ENCODE measurements at places on chromosomes 6 and 20.

DNA sequence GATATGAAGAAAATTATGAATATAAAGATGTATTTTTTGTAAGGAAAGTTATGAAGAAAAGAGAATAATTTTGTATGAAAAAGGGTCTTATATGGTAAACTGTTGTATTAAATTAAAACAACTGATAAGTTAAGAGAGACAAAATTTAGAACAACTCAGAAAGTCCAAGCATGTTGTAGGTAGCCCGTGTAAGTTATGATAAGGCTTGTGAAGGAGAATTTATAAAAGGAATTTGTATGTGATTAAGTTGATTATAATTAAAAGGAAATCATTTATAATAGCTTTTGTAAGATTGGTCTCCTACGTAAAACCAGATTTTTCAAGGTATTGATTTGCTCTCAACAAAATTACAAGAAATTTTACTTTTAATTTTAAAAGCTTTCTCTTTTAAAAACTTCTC lies 1579.3 kb downstream of the HACE1 start:
- DNase-seq, result no peak

- peak; percentile 85 for DNase-seq
These were observed 806.3 kb upstream of the GJE1 start for GRCh38 chr6:141326426-141326825.

- no peak for DNase-seq
These were observed 49.9 kb upstream of the QKI start for GRCh38 chr6:163364641-163365040.

DNA sequence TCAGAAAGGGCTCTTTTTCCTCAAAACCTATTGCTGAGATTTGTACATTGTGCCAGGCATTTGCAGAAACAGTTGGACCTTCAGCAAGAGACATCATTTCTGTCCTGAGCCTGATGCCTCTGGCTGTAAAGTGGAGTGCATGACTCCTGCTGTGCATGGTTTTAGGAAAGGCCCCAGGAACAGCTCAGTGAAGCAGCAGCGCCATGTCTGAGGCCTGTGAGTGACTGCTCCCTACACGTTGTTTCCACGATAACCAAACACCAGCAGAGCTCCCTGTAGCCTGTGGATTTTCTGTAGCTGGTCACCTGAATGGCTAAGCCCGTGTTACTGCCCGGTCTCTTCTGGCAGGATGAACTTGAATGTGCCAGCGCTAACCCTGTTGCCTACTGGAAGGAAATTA lies 232.5 kb downstream of the TFAP2C start:
- DNase-seq, result no peak

DNA sequence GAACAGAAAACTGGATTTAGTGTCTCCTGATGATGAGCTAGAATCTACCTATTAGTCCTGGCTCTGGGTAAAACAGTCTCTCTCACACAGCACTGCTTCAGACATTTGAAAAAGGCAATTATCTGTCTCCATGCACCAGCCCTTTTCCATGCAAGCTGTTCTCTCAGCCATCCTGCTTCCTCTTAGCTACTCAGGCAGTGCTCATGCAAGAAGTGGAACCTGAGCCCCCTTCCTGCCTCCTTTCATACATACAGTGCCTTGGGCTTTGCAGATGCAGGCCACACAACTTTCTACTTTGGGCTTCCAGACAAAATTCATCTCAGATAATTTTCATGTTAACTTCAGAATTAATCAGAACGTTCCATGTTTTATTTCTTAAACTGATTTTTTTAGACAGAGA lies 151.3 kb downstream of the RALGAPA2 start:
- DNase-seq, result no peak

DNA sequence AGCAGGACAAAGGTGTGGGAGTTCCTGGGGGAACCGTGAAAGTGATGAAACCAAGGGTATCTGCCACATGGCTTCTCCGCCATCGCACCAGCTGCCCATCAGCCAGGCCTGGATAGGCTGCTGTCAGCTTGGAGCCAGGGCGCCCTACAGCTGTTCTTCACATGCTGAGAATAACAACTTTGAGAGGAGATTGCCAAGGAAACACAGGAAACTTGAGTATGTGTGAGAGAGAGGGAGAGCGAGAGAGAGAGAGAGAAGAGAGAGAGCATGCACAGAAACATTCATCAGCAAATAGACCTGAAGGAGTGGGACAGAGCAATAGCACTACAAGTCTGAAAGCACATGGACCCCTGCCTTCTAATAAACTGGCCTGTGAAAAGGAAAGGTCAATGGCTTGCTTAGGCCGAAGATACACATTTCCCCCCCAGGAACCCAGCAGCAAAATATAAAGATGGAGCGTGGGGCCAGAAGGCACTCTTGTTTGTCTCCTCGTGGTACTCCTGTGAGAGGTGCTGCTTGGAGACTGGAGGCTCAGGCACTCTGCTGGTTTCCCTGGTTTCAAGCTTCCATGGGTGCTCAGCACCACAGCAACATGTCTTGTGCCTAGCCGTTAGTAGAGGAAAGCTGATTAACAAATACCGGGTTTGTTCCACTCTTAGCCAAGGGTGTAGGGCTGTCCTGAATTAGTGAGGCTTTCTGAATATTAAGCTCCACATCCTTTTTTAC lies 53.0 kb downstream of the SNAP25 start:
- DNase-seq, result no peak

DNA sequence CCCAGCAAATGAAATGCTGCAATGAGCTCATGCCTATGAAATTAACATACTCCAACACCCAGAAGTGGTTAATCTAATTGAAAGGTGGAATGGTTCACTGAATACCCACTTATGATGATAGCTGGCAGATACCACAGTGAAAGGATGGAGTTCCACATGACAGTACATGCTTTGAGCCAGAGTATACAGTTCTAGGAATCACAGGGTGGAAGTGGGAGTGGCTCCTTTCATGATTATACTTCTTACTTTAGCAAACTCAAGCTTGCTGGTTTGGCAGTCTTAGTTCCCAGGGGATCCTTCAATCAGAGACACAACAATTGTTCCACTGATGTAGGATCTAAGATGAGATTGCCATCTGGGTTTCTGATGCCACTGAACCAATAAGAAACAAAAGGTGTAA lies 21.5 kb downstream of the CD164 start:
- DNase-seq, result no peak

DNA sequence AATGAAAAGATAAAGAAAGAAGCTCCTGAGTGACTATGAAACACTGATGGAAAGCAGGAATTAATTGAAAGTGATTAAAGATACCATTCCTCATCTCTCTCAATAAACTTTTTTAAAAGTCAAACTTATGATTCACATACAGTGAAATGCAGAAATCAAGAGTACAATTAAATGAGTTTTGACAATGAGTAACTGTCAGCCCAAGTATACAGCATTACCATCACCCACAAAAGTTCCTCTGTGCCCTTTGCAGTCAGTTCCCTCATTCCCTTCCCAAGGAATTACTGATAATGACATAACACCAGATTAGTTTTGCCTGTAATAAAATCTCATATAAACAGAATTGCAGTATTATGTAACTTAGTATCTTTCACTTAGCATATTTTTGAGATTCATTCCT lies 44.5 kb downstream of the ATG5 start:
- no peak for DNase-seq

DNA sequence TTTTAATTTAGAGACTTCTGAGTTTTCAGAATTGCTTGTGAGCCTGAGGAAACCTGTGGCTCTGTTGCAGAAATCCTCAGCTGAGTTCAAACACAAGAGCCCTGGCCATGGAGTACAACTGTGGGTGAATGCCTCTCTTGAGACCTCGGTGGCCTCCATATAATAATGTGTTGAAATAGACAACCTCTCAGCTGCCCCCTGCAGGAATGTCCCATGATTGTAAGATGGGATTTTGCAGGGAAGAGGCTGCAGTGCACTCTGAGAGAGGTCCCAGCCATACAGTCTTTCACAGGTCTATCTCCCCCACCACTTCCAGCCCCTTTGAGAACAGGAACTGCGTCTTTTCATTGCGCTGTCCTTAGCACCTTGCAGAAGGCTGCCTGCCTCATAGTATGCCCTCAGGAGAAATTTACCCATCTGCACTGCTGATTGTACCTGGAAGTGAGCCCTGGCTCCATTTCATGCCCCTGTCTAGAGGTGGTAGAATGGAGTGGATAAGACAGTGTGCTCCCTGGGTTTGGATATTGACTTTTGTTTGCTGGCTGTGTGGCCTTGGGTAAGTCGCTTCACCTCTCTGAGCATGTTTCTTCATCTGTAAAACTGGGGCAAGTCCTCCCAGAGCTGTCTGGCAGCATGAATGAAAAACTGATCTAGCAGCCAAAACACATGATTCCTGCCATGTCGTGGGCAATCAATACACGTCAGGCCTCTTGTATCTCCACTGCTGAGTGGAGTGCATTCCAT lies 16.8 kb upstream of the CDH22 start:
- peak; percentile 76 for DNase-seq

- no peak for DNase-seq
These were observed 56.8 kb upstream of the TULP4 start for GRCh38 chr6:158255275-158255988.

GRCh38 chr6:168060521-168060931 lies 18.5 kb downstream of the FRMD1 start:
- DNase-seq, result peak; percentile 77

GRCh38 chr20:2385496-2385895 lies 4.8 kb downstream of the TGM6 start:
- no peak for DNase-seq

DNA sequence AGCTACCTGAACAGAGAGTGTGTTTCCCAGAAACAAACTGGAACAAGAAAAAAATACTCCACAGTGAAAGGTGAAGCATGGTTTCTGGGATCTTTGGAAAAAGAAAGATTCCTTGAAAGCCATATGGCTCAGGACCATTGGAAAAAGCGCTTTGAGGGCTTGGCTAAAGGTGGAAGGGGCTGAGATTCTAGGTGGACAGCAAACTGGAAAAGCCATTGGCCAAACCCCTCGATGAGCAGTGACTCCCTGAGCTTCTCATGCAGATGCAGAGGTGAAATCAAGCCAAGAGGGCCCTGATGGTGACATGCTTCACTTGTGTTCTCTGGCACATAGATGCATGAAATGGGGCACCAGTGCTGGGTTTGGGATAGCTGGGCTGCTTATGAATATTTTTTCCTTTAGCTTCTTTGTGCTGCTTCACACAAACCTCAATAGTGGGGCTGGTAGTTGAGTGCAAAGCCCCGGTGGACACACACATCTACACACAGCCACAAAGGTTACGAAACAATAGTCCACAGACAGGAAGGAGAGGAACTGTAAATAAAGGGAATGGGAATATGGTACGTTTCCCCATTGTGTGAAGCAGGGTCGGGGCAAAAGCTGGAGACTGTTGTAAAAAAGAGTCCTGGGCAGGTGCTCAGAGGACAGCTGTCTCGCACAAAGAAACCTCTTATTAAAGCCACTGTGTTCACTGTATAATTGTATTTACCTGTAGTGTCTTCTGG lies 117.8 kb downstream of the FOXA2 start:
- no peak for DNase-seq

GRCh38 chr20:55596431-55596830 lies 408.9 kb downstream of the CBLN4 start:
- no peak for DNase-seq

GRCh38 chr6:17015144-17015543 lies 86.7 kb upstream of the STMND1 start:
- no peak for DNase-seq

DNA sequence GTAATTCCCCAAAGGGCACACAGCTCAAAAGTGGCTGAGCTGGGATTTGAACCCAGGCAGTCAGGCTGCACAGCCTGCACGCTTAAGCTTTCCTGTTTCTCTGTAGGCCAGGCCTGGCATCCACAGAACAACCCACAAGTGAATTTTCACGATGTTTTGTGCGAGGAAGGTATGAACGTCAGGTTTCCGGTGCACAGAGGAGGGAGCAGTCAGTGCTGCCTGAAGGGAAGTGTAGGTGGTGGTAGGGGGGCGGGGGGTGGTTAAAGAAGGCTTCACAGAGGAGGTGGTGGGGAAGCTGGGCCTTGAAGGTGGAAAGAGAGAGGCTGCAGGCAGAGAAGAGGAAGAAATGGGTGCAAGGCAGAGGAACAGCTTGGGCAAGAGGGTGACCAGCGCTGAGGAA lies 14.1 kb downstream of the KCNB1 start:
- DNase-seq, result no peak

DNA sequence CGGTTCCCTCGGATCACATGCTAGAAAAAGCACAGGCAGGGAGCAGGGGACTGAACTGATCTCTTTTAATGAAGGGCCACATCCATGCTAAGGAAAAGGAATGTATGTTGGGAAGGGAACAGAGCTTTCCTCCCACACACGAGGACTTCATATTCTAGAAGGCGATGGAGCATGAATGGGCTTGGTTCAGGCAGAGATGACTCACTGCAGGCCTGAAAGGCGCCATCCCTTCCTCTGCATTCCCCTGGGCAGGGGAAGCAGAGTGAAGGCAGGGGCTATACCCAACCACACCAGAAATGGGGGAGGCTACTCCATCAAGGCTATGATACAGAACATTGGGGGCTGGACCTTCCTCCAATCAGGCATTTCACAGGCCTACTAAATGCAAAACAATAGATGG lies 30.6 kb downstream of the ELMO2 start:
- DNase-seq, result no peak

DNA sequence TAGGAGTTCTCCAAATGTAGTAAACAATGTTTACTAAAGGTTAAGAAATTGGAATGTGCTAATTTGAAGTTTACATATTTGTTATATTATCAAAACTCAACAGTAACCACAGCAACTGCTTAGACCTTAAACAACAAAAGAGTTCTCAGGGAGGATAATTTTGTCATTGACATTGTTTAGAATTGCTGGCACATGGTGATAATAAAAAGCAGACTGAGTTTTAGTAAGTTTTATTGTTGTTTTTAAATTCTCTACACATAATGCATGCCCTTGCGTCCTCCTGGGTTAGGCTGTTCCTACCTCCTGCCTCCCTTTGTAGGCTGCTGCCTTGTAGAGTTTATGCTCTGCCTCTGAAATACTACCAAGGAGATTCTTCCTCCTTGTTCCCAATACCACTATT lies 28.7 kb downstream of the LAMA4 start:
- DNase-seq, result no peak

DNA sequence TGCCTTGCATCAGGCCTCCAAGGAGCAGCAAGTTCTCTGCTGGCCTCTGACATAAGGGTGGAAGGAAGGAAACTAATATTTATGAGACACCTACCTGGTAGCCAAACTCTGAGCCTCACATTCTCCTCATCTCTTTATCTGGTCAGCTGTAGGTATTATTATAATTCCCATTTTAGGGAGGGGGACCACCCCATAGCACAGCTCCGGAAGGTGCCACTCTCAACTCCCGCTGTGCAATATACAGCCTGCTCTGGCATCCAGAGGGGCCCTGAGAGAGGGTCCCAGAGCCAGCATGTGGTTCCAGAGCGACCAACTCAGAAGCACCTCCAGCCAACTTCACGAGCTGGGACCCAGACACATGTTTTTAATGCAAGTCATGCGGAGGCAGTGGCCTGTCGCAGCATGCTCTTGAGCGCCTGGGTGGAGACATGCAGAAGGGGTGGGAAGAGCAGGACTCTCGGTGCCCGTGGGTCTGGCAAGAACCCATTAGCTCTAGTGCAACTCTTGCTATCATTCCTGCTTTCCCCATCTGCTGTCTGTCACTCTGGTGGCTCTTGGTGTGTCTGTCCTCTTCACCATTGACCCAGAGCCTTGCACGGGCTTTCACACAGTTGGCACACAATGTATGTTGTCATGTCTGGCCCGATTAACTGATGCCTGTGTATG lies 15.0 kb upstream of the MYMX start:
- no peak for DNase-seq
